Esophagus squamous epithelium (tissue), 5 donors: ENCODE measurements at places on chromosomes 3 and 15. TPM values are rescaled to one million over a fixed set of nuclear protein-coding genes. Genes with fewer than 3 reads are reported as not detected.

CPN2 gene
- not detected for total RNA-seq

GRCh38 chr3:94225148-94225865, 162.4 kb downstream of the NSUN3 start:
- no peaks in the 10 kb centered on the region for H3K36me3 ChIP-seq
- DNase-seq = no peak
- H3K27ac ChIP-seq = no peak overlapping the region
- no peak overlapping the region for H3K4me3 ChIP-seq
- no peaks in the 10 kb centered on the region for H3K4me1 ChIP-seq
- H3K27me3 ChIP-seq = no peaks in the 10 kb centered on the region

GRCh38 chr3:143396790-143397189, 277.2 kb downstream of the CHST2 start:
- no peak overlapping the region for H3K4me3 ChIP-seq
- H3K27ac ChIP-seq = no peak overlapping the region
- no peaks in the 10 kb centered on the region for H3K27me3 ChIP-seq
- H3K36me3 ChIP-seq = no peaks in the 10 kb centered on the region
- no peak for DNase-seq
- no peaks in the 10 kb centered on the region for H3K4me1 ChIP-seq

KNL1 gene
- total RNA-seq = 2.9 TPM

DNA sequence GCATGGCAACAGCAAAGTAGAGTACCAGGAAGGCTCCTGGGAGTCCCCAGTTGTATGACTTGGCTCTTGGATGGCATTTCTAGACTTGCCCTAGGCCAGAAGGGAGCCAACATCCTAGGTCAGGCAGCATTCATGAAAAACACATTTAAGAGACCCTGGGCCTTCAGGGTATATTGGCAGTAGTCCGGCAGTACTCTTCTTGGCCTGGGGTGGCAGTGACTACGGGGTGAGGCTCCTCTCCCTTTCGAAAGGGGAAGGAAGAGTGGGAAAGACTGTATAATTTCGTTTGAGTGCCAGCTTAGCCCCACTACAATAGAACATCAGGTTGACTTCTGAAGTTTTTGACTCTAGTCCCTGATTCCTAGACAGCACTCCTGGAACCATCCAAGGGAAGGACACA, 136.4 kb downstream of the ZIC4 start:
- no peaks in the 10 kb centered on the region for H3K4me1 ChIP-seq
- DNase-seq = no peak
- H3K4me3 ChIP-seq = no peak overlapping the region
- H3K36me3 ChIP-seq = no peaks in the 10 kb centered on the region
- no peak overlapping the region for H3K27ac ChIP-seq

SYNPR gene
- not detected for total RNA-seq

TNFSF10 gene
- 128 TPM for total RNA-seq

REC114 gene
- not detected for total RNA-seq

MESP1 gene
- total RNA-seq = 0.42 TPM

- H3K4me3 ChIP-seq = no peak overlapping the region
- DNase-seq = no peak
- no peaks in the 10 kb centered on the region for H3K4me1 ChIP-seq
- H3K27me3 ChIP-seq = no peaks in the 10 kb centered on the region
- H3K36me3 ChIP-seq = no peaks in the 10 kb centered on the region
Measured at GRCh38 chr15:75551091-75551490, 28.0 kb downstream of the PTPN9 start.

IL5RA gene
- not detected for total RNA-seq

DTWD1 gene
- total RNA-seq = 12.4 TPM

DNA sequence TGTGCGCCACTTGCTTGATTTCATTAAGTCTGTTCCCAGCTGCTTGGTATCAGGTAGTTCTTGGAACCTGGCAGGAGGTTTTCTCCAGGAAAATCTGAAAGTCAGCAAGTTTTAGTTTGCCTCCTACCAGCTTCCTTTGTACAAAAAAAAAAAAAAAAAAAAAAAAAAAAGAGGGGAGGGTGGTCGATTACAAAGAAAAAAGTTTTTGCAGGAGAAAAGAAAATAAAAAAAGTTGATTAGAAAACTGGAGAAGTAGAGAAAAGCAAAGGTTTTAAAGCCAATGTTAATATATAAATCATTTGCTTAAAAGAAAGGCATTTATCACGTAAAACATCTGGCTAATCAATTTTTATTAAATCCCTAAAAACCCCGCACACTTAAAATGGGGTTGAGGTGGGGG, 5.9 kb downstream of the EPHA3 start:
- no peak overlapping the region for H3K4me3 ChIP-seq
- H3K27ac ChIP-seq = no peak overlapping the region
- no peak for DNase-seq
- H3K36me3 ChIP-seq = no peaks in the 10 kb centered on the region
- no peaks in the 10 kb centered on the region for H3K27me3 ChIP-seq

GRCh38 chr15:75131269-75131643, 70.4 kb upstream of the C15orf39 start:
- H3K27ac ChIP-seq = no peak overlapping the region
- DNase-seq = no peak
- H3K27me3 ChIP-seq = no peaks in the 10 kb centered on the region
- H3K4me3 ChIP-seq = no peak overlapping the region
- H3K4me1 ChIP-seq = no peaks in the 10 kb centered on the region

DNA sequence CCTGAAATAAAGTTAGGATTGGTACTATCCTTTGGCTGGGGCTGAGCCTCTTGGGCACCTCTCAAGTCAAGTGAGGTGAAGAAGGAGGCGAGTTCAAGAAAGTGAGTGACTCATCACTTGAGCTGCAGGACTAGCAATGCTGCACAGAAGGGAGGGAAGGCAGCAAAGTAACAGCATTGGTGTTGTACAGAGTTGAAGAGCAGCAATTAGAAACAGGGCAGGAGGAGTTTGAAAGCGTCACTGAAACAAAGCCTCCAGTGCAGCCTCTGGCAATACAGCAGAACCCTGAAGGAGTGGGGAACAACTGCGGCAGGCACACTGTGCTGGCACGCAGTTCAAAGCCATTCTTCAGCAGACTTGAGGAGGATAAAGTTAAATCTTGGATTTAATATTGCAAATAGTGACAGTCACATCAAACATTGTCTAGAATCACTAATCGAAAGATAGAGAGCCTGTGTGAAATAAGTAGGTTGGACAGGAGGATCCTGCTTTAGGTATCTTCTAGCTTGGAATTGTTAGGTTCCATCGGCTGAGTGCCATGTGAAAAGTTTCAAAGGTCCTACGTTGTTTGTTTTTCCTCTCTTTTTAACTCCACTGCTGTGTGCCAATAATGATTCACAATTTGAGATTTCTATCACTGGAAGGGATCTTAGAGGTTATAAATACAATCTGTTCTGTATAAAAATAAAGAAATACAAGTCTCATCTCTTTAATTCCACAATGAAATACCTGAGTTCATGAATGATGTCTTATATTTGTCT, 479.8 kb downstream of the NAALADL2 start:
- H3K4me3 ChIP-seq = peak overlapping the region; percentile 24
- H3K4me1 ChIP-seq = peaks cover 7% of the 10 kb centered on the region
- H3K27me3 ChIP-seq = no peaks in the 10 kb centered on the region
- no peaks in the 10 kb centered on the region for H3K36me3 ChIP-seq
- H3K27ac ChIP-seq = no peak overlapping the region

DNA sequence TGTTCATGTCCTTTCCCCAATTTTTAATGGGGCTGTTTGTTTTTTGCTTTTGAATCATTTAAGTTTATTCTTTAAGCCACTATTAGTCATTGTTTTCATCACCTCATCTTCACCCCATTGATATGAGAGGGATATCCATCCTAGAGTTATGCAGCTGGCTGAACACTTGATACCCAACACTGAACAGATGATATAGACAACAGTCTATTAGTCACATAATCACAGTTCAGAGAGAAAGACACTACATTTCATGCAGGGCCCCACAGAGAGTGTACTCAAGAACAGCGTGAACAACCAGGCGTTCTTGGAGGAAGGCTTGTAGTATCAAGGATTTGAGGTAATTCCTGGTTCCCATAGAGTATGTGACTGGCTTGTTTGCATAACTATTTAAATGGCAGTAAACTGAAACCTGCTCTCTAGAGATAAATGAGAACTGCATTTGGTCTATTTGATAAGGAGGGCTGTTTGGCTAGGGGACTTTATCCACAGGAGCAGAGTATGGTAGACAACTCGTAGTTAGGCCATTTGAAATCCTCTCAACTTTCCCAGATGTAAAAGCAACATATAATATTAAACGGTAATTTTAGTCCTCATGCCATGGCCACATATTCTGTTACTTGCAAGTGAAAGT, 618.7 kb downstream of the SI start:
- no peaks in the 10 kb centered on the region for H3K36me3 ChIP-seq
- no peak overlapping the region for H3K4me3 ChIP-seq
- no peaks in the 10 kb centered on the region for H3K27me3 ChIP-seq
- no peaks in the 10 kb centered on the region for H3K4me1 ChIP-seq
- DNase-seq = no peak
- H3K27ac ChIP-seq = no peak overlapping the region

- H3K4me1 ChIP-seq = no peaks in the 10 kb centered on the region
- H3K27ac ChIP-seq = no peak overlapping the region
- DNase-seq = no peak
- no peaks in the 10 kb centered on the region for H3K27me3 ChIP-seq
Measured at GRCh38 chr3:169203631-169204550, 459.6 kb downstream of the MECOM start.

- peaks cover 16% of the 10 kb centered on the region for H3K4me1 ChIP-seq
- H3K27me3 ChIP-seq = no peaks in the 10 kb centered on the region
- H3K36me3 ChIP-seq = no peaks in the 10 kb centered on the region
- H3K27ac ChIP-seq = no peak overlapping the region
- DNase-seq = no peak
Measured at GRCh38 chr3:53519065-53519709, 24.8 kb downstream of the CACNA1D start.

GRCh38 chr15:32683906-32684584, 33.8 kb upstream of the GREM1 start:
- H3K4me3 ChIP-seq = no peak overlapping the region
- H3K27ac ChIP-seq = no peak overlapping the region
- DNase-seq = no peak
- peaks cover 8% of the 10 kb centered on the region for H3K4me1 ChIP-seq
- H3K27me3 ChIP-seq = no peaks in the 10 kb centered on the region

DNA sequence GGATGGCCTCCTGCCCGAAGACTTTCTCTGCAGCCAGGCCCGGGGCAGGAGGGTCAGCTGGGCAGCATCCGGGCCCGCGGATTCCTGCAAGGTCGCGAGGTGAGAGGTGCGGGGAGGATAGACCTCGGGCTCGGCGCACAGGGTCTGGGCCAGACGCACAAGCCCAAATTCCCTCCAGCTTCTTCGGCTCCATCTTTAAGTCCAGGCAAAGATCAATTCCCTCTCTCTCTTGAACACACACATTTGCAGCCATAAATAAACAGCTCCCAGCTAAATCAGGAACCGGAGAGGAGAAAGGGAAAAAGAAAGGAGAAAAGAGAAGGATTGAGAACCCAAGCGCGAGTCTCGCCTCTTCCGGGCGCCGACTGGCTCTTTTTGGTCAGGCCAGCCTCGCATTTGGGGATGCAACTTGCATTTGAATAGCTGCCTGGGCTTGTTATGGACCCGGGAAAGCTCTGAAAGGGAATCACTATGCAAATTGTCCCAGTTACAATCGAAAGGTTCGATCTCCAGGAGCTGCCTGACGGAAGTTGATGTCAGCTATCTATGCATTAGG, 14.5 kb upstream of the ONECUT1 start:
- H3K27me3 ChIP-seq = peaks cover 99% of the 10 kb centered on the region
- H3K4me3 ChIP-seq = peak overlapping the region; percentile 28
- H3K27ac ChIP-seq = no peak overlapping the region
- peaks cover 22% of the 10 kb centered on the region for H3K4me1 ChIP-seq
- H3K36me3 ChIP-seq = no peaks in the 10 kb centered on the region

DNA sequence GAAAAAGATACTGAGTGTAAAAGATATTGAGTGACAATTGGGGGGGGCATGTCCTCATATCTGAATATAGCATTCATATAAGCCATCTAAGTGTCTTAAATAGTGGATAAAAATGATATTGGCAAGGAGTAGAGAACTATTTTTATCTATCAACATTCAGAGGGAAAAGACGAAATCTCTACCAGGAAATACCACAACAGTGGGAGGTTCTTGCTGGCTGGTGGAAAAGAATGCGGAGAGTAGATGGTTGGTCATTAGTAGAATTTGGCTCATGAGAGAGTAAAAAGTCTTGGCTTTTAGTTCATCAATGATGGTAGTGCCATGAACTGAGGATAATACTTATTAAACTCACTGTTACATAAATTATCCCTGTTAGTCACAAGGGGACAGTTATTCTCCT, 4.8 kb upstream of the TCF12 start:
- H3K27ac ChIP-seq = no peak overlapping the region
- H3K36me3 ChIP-seq = no peaks in the 10 kb centered on the region
- DNase-seq = no peak
- H3K4me1 ChIP-seq = peaks cover 12% of the 10 kb centered on the region
- H3K27me3 ChIP-seq = no peaks in the 10 kb centered on the region

DNA sequence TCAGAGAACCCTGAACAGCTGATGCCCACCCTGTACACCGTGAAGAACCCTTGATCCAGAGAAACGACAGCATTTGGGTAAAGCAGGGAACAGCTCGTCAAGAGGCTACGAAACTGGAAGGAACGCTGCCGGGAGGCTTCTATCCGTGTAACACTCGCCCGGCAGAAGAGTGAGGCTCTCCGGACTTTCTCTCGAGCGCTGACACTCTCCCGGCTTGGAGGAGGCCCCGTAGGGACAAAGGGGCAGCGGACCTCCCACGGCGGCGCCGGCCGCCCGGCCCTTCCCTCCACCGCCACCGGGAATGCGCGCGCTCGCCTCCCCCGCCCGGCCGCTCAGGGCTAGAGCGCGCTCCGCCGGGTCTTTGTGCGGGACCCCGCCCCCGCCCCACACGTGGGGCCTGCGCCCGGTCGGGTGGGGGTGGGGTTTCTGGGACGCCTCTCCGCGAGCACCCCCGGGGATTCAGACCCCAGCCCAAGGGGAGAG, 1.7 kb downstream of the HYAL2 start:
- no peaks in the 10 kb centered on the region for H3K27me3 ChIP-seq
- DNase-seq = no peak

DNA sequence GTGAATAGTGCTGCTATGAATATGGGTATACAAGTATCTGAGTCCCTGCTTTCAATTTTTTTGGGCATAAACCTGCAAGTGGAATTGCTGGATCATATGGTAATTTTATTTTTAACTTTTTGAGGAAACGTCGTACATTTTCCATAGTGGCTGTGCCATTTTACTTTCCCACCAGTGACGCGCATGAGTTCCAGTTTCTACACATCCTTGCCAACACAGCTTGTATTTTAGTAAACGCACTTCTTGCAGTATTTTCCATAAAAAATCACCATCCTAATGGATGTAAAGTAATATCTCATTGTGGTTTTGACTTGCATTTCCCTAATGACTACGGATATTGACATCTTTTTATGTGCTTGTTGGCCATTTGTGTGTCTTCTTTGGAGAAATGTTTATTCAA, 105.0 kb downstream of the NFKBIZ start:
- no peak overlapping the region for H3K27ac ChIP-seq
- no peak overlapping the region for H3K4me3 ChIP-seq
- H3K27me3 ChIP-seq = no peaks in the 10 kb centered on the region

ACP3 gene
- total RNA-seq = 39.2 TPM

IMPG2 gene
- 0.19 TPM for total RNA-seq
